Endothelial cell of umbilical vein (primary cell): ENCODE measurements at places on chromosomes 1 and 21.

- DNase-seq, result no peak
Observed at GRCh38 chr1:27507960-27508665, 18.1 kb upstream of the WASF2 start.

DNA sequence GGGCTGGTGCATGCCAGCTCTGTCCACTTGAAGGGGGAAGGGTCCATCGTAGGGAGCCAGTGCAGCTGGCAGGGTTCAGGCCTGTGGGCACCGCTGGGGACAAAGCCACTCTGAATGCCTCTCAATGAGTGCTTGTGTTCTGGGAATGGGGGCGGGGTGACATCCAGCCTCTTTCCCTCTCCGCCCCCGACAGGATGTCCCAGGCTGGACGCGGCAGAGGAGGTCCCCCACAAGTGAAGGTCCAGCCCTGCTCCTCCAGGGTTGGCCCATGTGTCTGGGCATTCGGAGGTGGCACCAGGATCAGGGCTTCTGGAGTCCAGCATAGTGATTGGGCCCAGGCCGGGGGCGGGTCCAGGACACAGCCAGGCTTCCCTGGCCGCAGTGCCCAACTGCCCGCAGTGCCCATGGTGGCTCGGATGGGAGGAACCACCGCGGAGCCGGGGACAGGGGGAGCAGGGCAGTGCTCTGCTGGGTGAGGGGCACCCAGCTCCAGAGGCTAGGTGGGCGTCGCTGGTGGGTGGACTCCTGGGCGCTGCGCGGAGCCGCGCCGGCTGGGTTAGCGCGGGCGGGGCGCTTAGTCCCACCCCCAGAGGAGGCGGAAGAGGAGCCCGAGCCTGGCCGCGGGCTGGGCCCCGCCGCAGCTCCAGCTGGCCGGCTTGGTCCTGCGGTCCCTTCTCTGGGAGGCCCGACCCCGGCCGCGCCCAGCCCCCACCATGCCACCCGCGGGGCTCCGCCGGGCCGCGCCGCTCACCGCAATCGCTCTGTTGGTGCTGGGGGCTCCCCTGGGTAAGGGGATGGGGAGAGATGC lies at the start of gene SHISA4:
Gene SHISA4 (plus strand): TSS at position 617 of the 808 bp plus-strand sequence. CDS start 97 bp downstream, at position 714.
- peak; percentile 81 for DNase-seq

DNA sequence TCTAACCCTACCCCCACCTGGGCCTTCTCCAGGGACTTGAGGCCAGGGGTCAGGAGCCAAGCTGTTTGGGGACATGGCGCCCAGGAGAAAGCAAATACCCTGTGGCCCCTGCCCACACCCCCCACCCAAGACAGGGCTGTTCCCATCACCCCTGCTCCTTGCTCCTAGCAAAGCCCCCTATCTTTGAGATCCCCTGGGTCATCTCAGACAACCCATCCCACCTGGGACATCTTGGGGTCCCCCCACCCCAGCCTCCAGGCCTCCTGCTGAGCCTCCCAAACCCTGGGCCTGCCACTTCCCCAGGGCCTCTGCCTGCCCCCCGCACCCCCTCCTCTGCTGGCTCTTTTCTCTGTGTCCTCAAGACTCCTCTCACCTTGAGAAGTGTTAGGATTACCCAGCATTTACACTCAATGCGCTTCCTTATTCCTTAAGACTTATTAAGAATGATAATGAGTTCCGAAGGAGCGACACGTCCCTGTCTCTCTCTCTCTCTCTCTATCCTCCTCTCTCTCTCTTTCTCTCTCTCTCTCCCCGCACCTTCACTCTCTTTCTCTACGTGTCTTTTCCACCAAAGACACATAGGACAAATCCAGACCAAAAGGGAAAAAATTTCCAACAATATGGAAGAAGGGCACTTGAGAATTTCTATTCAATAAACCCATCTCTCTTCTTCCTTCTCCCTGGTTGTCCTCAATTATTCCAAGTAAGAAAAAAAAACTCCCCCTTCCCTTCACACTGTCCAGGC lies 7.2 kb downstream of the CASZ1 start:
- DNase-seq, result no peak

DNA sequence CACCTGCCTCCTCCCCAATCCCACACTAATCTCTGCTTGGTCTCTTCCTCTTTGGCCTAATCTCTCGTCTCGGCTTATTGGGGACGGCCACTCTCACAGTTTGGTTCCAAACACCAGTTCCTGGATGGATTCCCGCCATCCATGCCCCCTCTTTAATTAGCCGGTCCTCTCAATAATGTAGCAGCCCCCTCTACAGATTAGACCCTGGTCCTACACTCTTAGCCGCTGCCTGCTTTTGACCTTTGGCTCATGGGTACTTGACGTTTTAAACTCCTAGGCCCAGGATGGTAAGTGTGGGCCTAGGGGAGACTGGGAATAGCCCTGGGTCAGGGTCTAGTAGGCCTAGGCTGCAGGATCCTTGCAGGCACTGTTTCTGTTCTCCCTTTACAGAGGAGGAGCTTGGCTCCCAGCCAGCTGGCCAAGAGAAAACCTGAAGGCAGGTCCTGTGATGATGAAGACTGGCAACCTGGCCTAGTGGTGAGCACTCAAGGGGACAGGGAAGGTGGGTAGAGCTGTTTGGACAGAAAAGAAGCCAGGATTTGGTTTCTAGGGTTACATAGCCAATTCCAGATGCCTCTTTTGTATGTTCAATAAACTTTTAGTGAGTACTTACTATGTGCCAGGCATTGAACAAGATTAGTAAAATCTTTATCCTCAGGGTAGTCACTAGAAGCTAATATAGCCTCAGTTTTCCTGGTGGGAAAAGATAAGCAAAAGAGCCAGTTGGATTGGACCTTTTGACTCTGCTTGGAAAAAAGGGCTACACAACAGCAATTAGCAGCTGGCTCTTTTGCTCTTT lies 758 bp downstream of the RAD54L start:
- peak; percentile 17 for DNase-seq

DNA sequence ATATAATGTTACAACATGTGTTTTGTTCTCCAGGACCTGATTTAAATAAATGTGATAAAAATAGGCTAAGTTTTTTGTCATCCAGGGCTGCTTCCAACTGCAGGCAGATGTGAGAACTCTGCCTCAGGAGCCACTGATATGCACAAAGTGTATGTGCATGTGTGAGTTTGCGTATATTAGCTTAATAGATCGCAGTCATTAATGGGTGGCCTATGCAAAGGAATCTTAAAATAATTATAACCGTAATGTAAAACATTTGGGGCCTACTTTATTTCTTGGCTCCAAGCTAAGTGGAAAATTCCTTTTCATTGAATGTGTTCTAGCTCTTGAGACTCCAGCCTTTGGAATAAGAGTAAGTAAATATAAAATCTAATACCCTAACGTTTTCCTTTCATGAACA lies 16.8 kb downstream of the DHX9 start:
- no peak for DNase-seq

DNA sequence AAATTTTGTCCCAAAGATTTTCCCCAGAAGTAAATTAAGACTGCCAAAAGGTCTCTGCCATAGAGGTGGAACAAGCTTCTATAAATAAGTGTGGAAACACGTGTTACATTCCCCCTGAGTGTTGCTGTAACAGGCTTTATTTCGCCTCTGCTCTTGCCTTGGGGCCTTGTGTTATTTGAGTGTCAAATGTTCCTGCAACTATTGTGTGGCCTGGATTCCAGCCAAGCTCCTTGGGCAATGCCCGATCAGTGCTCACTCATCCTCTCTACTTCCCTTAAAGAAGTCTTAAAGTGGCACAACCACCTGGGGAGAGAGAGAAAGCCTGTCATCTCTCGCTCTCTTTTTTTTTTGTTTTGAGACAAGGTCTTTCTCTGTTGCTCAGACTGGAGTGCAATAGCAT lies 156.7 kb downstream of the NR5A2 start:
- peak; percentile 73 for DNase-seq

DNA sequence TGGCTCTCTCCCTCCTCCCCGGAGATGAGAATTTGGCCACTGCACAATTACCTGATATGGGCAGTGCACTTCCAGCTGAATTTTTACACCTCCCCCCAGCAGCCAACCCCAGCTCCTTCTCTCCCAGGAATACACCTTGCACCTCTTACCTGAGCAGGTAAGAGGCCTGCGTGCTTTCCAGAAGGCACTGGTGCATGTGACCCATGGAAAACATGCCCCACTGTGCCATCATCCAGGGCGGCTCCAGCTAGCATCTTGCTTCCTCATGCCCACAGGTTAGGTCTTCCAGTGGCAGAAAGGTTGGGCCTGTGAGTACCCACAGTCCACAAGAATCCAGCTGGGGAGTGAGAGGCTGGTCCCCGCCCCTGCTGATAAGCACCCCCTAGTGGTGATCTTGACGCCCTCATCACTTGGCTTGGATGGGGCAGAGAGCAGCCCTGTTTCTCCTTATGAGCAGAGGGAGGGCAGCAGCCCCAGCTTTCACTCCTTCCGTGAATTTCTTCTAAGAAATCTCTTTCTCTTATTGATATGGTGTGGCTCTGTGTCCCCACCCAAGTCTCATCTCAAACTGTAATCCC lies 57.8 kb downstream of the EDARADD start:
- peak; percentile 7 for DNase-seq

DNA sequence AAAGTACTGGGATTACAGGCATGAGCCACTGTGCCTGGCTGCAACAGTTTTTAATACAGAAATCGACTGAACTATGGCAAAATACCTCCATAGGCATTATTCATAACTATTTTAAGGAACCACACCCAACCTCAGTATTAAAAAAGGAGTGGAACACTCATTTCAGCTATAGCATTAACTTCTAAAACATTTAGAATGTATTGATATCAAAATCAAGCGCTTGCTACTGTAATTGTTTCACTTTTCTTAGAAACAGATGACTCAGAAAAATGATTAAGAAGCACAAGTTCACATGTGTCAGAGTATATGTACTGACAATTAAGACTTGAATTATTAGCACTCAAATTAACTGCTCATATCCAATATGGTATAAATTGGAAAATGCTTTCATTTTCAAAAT lies 15.1 kb downstream of the AIDA start:
- no peak for DNase-seq

- no peak for DNase-seq
Observed at GRCh38 chr1:11169202-11169601, 20.0 kb upstream of the ANGPTL7 start.

DNA sequence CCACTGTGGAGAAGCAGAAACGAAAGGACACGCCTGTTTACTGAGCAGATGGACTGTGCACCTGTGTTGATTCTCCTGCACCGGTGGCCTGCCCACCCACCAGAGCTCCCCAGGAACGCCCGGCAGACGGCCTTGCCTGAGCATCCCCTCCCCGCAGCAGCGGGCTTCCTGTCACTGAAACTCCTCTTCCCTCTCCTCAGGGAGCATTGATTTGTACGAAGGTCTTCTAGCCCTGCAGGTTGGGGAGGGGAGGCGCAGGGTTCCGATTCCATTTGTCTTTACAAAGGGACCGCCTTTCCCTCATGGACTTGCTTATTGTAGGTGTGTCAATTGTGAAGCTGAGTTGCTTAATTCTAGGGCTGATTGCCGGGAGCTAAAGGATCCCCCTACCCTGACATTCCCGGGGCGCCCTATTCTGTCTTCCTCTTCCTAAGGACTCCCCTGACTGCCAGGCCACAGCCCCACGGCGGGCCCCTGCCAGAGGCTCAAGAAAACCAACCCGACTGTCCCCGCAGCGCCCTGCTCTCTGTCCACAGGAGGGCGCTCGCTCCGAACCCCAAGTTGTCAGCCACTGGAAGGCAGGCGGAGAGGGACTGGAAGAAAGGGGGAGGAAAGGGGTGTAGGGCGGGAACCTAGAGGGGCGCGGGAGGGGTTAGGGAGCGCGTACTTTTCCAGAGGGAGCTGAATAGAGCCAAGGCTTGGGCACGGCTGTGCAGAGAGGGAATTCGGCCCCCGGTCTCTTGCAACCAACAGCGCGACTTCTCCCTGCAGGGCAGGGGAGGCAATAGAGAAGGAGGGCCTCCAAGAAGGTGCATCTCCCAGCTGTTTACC lies 2.8 kb downstream of the S100A6 start:
- peak; percentile 85 for DNase-seq

GRCh38 chr1:91714867-91715381 lies 171.0 kb downstream of the TGFBR3 start:
- DNase-seq, result no peak

GRCh38 chr1:92707292-92707691 lies 77.6 kb downstream of the EVI5 start:
- DNase-seq, result no peak

GRCh38 chr1:218931324-218931723 lies 242.4 kb upstream of the LYPLAL1 start:
- DNase-seq, result no peak

- peak; percentile 32 for DNase-seq
Observed at GRCh38 chr1:97680894-97681293, 239.9 kb downstream of the DPYD start.

DNA sequence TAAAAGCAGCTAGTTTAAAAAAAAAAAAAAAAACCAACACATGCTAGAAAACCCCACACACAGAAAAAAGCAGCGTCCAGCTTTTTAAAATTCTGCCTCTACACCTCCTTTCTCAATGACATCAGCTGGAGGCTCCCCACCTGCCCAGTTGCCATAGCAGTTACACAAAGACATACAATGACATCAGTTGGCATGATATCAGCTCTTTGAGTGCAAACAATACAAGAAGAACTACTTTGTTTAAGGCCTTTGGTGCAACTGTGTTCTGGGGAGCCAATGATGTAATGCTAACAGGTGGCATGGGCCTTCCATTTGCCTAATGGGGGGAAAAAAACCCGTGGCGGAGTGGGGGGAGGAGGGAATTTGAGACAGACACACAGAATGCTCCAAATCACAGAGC lies 32.9 kb downstream of the DUSP10 start:
- peak; percentile 13 for DNase-seq

- no peak for DNase-seq
Observed at GRCh38 chr1:204617256-204618147, 68.0 kb downstream of the LRRN2 start.

GRCh38 chr1:218101409-218101808 lies 183.7 kb upstream of the RRP15 start:
- no peak for DNase-seq

DNA sequence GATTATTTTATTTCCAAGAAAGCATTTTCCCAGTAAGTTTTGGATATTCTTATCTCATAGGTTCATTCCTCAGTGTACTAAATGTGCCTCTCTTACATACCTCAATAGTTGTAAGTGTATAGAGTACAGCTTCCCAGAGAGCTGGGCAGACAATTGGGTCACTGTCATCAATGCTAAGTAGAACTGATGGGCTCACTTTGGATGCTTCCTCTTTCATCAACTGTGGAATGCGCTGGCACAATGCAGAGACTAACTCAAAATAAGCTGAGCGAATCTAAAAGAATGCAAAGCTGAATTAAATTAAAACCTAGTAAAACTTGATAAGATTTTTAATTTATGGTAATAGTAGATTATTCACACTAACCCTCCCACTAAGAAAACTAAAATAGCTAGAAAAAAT lies 21.5 kb downstream of the LTN1 start:
- DNase-seq, result no peak
